Activated CD4-positive, CD25-positive, alpha-beta regulatory T cell treated with anti-CD3 and anti-CD28 coated beads, Interleukin-2, amount 50 U/mL, for 24 hours (primary cell): ENCODE measurements at places on chromosomes 3 and 15.

- no peak for ATAC-seq
Measured at GRCh38 chr3:43102773-43103480, 3.0 kb downstream of the POMGNT2 start.

DNA sequence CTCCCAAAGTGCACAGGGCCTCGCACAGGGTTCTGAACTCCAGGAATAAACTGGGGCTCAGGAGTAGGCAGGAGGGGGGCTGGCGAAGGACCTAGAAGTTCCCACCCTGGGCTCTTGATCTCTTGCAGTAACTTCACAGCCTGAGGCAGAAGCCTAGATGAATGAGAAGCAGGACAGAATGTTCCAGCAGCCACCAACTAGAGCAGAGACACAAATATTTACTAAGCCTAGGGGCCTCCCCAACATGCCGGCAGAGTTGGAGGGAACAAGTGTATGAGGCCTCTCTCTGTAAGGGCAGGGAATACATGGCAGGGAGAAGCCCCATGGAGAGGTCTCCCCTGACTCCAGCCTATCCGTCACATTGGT lies 25.3 kb upstream of the C15orf39 start:
- no peak for ATAC-seq

- ATAC-seq, result no peak
Measured at GRCh38 chr15:66588537-66588936, 22.7 kb upstream of the LCTL start.

DNA sequence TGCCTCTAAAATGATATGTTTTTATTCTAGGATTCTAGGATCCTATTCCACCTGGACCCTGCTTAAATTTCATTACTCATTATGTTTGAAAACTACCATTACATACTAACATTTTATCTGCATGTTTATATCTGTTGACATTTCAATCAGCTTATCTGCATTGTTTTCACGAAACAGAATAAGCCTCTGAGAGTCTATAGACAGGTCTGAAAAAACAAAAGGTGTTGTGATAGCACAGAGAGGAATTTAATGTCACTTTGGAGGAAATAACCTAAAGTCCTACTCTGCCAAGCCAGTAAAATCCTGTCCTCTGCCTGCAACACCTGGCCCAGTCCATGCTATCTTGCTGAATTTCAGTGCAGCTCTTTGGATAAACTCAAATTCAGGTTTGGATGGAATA lies 315.2 kb downstream of the ZBTB20 start:
- no peak for ATAC-seq

GRCh38 chr15:43232289-43232874 lies 11.6 kb upstream of the EPB42 start:
- ATAC-seq, result no peak

DNA sequence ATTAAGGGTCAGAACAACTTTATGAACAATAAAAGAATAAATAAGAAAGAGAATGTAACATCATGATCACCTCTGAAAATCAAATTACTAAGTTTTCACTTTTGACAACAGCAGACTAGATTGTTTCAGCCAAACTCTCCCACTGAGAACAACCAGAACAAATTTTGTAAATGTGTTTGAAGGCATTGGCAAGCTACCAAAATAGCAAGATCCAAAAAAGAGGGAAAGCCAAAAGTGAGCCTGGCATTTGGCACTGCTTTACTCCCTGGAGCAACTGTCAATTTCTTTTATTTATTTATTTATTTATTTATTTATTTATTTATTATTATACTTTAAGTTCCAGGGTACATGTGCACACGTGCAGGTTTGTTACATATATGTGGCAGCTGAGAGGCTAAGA lies 67.2 kb downstream of the CFAP44 start:
- no peak for ATAC-seq

- no peak for ATAC-seq
Measured at GRCh38 chr3:128499724-128500275, 6.8 kb upstream of the GATA2 start.

DNA sequence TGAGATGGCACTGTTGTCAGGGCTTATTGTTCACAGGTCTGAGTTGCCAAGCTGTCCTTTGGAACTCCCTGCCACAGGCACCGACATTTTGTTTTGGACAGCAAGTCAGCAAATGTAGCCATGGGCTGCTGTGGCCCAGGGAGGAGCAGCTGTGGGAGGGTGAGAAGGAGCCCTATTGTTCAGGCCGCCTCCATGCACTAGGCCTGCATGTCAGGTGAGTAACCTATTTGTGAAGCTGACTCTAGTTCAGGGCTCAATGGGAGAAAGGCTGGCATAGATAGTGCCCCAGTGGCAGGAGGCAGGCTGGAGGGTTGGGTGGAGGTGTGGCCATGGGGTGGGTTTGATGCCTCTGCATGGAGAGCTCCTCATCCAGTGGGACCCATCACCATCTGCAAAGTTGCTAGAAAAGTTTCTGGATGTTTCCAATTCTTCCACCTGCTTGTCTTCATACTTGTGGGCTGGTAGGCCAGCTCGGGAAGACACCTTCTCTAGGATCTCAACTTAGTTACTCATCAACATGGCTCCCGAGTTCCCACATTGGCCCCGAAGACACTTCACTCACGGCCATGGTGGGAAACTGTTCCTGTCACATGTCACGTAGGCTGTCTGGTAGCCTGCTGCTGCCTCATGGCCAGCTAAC lies 19.5 kb downstream of the AMOTL2 start:
- no peak for ATAC-seq

DNA sequence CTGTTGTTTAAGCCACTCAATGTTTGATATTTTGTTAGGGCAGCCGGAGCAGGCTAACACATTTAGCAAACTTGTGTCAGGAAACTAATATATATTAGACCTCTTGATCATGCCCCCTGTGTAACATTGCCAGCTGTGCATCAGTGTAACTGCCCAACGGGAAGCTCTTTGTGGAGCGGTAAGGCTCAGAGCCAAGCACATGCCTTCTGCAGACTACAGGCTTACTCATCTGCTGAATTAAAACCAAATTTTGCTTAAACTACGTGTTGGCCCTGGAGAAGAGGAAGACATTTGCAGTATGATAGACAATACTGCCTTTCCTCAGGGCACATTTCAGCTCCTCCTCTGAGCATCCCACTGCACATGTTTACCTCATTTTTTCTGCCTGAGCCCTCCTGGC lies 50.5 kb upstream of the KCNMB2 start:
- no peak for ATAC-seq

DNA sequence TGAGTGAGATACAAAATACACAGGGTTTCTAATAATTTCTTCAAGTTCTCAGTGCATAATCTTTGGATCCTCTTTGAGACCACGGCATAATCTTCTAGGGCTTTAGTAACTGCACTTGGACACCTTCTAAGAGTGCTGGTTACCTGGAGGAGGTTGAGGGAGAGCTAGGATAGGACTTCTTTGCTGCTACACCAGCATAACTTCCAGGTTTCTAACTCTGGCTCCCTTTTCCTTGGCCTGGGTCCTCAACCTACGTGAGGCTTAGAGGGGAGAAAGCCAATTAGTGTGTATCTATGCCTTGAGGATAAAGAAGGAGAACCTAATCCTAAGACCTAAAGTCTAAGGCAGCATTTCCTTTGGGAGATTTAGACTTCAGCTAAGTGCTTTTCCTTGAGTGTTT lies 184.8 kb downstream of the LSAMP start:
- no peak for ATAC-seq

DNA sequence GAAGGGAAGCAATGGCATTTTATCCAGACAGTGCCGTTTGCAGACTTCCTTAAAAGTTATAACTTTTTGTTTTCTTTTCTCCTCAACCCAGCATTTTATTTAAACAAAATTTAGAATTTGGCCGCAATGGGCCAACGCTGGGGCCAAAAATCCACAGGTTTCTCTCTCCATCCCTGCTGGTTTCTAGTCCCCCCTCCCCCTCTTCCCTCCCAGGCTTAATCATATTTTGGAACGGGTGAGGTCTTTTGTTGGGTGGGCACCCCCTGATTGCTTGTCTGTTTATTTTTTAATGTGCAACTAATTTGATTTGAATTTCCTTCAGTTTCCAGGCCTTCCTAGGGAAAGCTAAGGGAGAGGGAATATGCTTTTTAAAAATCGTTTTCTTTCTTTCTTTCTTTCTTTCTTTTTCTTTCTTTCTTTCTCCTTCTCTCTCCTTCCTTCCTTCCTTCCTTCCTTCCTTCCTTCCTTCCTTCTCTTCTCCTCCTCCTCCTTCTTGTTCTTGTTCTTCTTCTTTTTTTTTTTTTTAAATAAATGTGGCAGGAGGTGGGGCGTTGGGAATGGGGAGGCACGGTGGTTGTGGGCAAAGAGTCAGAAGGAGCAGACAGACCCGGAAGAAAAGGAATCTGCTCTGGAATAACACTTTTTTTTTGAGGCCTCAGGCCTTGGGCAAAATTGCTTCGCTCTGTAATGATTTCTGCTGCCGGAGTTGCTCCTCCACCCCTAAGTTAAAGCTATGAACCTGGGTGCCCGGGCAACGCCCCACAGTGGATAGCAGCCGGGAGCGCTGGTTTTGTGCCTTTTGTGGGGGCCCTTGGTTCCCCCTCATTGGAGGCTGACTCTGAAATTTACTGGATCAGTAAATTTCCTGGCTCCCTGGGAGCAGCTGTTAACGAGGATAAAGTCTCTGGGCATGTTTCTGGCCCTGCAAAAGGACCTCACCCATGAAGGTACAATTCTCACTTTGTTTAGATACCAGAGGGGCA lies 1.9 kb downstream of the FNDC3B start:
- ATAC-seq, result no peak

GRCh38 chr3:26312816-26313215 lies 309.8 kb upstream of the LRRC3B start:
- ATAC-seq, result no peak

GRCh38 chr15:70192041-70192440 lies 94.3 kb upstream of the TLE3 start:
- ATAC-seq, result no peak

GRCh38 chr15:68552773-68553172 lies 26.0 kb upstream of the CORO2B start:
- no peak for ATAC-seq

DNA sequence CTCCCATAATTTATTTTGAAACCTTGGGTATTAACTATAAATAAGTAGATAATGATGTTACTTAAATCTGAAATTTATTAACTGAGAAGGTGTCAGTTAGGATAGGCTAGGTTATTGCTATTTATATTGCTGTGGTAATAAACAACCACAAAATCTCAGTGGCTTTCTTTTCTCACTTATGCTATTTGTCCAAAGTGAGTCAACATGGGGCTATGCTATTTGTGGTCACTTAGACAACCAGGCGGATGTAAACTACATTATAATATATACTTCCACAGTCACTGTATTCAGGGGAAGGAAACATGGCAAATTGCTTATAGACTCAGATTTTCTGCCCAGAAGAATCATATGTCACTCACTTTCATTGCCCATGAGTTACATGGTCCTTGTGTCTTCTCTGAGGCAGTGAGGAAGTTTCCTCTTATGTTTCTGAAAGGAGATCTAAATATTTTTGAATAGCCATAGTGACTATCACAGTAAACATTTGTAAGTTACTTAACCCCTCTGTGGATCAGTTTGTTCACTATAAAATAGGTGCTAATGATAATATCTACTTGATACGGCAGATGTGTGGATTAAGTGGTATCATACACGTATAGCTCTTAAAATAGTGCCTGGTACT lies 19.8 kb downstream of the HMG20A start:
- no peak for ATAC-seq

DNA sequence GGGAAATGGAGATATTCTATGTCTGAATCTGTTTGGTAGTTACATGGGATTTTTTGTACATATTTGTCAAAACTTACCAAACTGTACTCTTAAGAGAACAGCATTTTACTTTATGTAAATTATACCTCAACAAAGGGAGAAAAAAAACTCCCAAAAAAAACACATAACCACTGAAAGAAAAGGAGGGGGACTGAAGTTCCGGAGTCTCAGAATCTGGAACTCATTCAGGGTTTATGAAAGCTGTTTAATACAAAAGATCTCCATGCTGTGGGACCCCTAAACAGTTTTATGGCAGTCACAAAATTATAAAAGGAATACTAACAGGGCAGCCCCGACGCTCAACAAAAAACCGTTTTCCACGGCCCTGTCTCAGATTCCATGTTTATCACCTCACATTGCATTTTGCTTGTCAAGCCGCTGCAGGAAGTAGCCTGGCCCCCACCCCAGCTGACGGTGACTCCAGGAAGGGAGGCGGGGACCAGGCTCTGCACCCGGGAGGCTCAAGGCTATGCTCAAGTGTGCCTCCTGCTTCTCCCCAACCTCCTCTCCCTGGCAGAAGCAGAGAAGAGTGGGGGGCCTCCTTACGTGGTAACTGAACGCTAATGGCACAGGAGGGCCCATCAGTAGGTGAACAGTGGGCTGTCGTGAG lies 29.3 kb downstream of the RFT1 start:
- no peak for ATAC-seq

- peak; percentile 45 for ATAC-seq
Measured at GRCh38 chr3:10395671-10396070, 74.8 kb upstream of the SEC13 start.

DNA sequence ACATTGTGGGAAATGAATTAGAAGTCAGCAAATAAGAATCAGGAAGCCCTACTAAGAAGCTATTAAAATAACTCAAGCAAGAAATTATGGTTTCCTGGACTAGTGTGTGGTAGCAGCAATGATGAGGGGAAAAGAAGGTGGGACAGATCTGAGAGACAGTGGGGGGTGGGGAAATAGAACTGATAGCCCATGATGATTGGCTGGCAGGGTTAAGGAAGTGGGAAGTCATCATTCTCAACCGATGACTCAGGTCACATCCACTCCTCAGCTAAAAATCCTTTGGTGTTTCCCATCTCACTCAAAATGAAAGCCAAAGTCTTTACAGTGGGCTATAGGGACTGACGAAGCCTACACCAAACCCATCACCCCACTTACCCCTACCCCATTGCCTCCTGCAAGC lies 153.9 kb upstream of the ARHGEF26 start:
- ATAC-seq, result no peak

- no peak for ATAC-seq
Measured at GRCh38 chr3:156016902-156017301, 103.5 kb upstream of the KCNAB1 start.

GRCh38 chr15:41543521-41543870 lies 561 bp downstream of the RPAP1 start:
- ATAC-seq, result no peak

DNA sequence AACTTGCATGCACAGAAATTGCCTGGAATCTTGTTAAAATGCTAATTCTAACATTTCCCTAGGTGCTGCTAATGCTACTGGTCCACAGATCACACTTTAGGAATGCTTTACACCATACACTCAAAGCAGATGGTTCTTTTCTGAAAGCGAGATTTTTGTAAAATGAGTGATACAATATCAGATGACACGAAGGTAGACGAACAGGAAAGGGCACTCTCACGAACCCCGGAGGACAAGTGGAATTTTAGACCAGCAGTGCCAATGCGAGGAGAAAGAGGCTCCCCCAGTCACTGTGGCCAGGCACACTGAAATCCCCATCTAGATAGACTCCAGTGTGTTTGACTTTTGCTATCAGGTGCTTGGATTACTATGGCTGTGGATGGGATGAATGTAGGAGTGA lies 21.0 kb downstream of the FAIM start:
- no peak for ATAC-seq
